Skin of body (tissue), 3 donors: ENCODE measurements at places on chromosomes 7 and 10.

- DNase-seq = peak; percentile 20
Observed at GRCh38 chr10:132458586-132459300, 61.7 kb downstream of the PWWP2B start.

GRCh38 chr7:39758234-39758970, 135.0 kb downstream of the RALA start:
- DNase-seq = no peak

- DNase-seq = no peak
Observed at GRCh38 chr7:39541511-39541910, 24.7 kb upstream of the YAE1 start.

DNA sequence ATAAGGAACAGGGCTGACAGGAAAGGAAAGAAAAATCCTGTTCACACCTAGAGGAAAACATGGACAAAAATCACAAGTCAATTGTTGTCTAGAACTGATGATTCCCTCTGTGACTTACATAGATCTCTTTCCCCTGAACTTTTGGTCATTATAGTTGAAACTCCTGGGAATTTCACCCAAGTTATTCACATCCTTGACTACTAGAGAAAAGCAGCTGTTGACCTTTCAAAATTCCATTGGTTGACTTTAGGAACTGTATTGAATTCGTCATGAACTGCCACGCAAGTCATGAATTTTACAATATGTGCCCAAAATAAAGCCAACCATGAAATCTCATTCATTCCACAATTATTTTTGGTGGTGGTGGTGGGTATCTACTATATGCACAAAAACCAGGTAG, 104.3 kb downstream of the UBE2H start:
- DNase-seq = no peak

DNA sequence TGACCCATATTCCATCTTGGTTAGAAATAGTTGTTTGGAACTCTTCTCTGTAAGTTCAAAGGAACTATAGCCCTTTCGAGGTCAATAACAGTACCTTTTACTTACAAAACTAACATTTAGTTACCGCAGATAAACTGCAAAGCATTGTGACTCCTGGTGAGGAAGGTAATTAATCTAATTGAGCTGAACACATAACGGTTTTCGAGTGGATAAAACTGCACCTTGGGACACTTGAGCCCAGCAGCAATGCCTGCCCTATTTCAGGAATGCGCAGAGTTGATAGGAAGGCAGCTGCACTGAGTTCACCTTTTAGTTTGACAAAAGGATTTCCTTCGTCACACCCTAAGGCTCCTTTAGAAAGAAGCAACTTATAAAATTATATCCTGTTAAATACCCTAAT, 75.4 kb downstream of the JAZF1 start:
- no peak for DNase-seq

DNA sequence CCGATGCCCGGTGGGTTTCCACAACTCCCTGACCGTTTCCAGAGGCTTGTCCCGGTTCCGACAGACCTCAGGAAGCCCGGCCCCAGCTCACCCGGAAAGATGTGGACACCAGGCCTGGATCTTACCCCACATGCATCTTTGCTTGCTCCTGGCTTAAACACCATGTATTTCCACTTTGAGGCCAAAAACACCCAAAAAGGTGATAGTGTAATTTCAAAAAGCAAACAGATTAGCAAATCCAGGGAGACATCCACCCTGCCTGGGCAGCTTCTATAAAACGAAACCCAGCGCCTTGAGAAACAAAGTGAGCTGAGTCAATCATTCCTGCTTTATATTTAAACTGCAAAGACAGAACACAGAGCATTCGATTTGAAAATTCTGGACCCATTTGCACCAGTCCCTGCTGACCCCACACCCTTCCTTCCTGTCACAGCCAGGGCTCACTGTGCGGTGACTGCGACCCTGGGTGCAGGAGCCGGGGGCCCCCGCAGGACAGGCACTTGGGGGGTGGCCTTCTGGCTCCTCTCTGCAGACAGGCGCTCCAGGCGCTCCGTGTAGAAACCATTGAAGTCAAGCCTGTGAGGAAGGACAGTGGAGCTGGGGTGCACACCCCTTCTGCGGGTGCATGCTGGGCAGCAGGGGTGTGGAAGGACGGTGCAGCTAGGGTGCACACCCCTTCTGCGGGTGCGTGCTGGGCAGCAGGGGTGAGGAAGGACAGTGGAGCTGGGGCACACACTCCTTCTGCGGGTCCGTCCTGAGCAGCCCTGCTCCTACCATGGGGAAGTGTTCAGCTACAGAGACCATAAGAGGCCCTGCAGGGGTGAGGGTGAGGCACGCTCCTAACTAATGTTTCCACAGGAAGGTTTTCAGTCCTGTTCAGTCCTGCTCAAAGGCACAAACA, 2.9 kb upstream of the ADAM8 start:
- DNase-seq = no peak

GRCh38 chr7:43265139-43265538, 152.7 kb downstream of the HECW1 start:
- DNase-seq = no peak

GRCh38 chr10:31322647-31323046, 3.6 kb downstream of the ZEB1 start:
- peak; percentile 35 for DNase-seq

GRCh38 chr10:67282871-67283270, 357.0 kb downstream of the LRRTM3 start:
- no peak for DNase-seq
